Dorsolateral prefrontal cortex (tissue), 122 donors: ENCODE measurements at places on chromosomes 1 and 21.

- no peak for DNase-seq
Measured at GRCh38 chr1:173418107-173418985, 58.8 kb upstream of the PRDX6 start.

DNA sequence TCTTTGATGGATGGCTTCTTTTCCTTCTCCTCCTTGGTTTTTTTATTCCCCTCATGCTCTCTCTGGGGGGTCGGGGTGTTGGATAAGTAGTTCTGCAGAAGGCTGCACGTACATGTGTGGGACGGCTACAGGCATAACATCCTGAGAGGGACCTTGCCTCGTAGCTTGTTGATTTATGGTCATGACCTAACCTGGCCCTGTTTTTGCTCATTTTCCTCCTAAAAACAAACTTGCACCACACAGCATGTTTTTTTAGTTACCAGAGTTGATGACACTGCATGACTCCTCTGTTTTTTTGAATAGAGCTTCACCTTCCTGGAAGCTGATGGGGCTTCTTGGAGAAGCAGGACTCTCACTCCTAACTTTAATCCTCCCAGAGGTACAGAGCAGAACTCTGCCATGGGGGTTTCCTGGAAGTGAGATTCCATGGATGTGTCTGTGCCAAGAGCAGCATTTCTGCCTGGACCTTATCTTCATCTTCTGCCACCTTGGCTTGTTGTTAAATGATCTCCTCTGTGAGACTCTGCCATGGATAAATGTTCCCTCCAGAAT lies 114.7 kb downstream of the PAPPA2 start:
- DNase-seq, result no peak

GRCh38 chr1:61318319-61319125 lies 236.2 kb downstream of the NFIA start:
- DNase-seq, result no peak

- DNase-seq, result no peak
Measured at GRCh38 chr1:109834951-109835350, 71.2 kb upstream of the EPS8L3 start.

- DNase-seq, result no peak
Measured at GRCh38 chr1:16254263-16254928, 17.4 kb upstream of the CPLANE2 start.

GRCh38 chr1:216742625-216743024 lies 19.4 kb upstream of the ESRRG start:
- DNase-seq, result no peak

GRCh38 chr1:37661401-37661800 lies 26.7 kb upstream of the RSPO1 start:
- no peak for DNase-seq

- DNase-seq, result no peak
Measured at GRCh38 chr21:32768530-32768929, 3.0 kb downstream of the PAXBP1 start.

DNA sequence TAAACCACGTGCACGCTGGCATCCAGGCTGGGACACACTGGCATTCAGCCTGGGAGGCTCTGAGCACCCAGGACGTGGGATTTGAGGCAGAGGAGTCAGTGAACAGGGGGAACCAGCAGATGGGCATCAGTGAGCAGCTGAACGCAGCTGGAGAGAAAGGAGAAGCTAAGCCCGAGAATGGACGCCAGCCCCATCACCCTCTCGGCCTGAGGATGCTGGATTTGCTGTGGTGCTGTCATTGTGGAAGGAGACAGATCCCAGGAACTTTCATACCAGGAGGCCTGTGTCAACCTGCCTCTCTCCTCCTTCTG lies 132.8 kb downstream of the PGBD5 start:
- DNase-seq, result no peak

- DNase-seq, result no peak
Measured at GRCh38 chr1:54575605-54576290, 27.7 kb downstream of the ACOT11 start.

- no peak for DNase-seq
Measured at GRCh38 chr1:107830526-107830925, 134.5 kb downstream of the VAV3 start.

DNA sequence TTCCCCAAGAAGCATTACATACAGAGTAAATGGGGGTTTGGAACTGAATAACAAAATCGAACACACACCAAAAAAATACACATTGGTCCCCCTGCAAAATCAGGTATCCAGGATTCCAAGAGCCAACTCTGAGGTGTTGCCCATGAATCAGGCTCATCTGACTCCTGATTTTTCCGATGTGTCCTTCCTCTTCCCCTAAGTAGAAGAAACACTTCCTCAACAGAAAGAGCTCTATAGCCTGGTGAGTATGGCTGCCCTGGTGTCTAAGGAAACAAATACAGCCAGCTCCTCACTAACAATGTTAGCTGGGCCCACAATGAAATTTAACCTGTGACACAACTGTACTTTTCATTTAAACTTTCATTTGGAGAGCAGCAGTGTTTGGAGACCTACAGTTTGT lies 33.6 kb downstream of the ERI3 start:
- no peak for DNase-seq

DNA sequence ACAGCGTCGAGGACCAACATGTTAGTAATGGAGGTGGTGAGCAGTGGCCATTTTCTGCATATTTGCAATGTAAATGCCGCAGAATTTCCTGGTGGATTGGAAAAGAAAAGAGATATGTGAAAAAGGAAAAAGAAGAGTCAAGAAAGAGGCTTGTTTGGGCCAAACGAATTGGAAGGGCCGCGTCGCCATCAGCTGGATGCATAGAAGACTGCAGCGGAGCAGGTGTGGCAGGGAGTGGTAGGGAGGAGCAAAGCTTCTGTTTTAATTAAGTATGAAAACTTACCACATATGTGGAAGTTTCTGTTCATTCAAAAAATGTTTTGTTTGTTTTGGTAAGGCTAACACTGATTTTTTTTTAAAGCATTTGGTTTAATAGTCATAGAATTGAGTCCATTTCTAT lies 690.7 kb downstream of the NCAM2 start:
- no peak for DNase-seq

GRCh38 chr1:246492611-246493245 lies 14.4 kb downstream of the SMYD3 start:
- DNase-seq, result peak; percentile 58

DNA sequence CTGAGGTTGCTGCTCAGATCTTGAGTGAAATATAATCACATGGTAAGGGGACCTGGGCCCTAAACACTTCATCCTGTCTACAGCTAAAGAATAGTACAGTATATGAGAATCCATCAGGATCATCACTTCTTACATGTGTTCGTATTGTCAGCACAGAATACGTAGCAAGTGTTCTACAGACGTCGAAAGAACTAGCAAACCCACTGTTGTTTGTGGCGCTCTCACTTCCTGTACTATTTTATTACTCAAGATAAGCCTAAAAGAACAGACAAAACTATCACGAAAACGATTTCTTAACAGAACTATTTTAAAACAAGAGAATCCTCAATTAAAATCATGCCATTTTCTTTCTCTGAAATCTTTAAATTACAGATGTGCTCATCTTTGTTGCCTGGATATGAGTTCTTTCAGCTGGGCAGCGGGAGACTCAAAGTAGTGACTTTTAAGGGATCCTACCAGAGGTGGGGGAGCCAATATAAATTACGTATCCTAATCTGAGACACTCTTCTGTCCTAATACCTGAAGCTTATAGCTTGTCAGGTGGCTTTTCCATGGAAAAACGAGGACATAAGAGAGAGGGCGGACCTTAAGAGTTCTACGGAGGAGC lies 724 bp downstream of the ST7L start:
- DNase-seq, result no peak

DNA sequence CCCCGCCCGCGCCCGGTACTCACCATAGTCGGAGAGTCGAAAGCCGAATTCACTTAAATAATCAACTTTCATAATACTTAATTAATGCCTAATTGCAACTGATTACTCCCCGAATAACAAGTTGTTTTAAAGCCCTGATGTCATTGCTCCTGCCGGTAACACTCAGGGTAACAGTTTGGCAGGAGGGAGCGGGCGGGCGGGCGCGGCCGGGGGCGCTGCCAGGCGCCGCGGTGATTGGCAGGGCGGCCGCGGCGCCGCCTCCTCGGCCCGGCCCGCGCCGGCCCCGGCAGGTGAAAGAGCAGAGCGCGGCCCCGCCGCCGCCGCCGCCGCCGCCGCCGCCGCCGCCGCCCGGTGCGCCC lies 102.2 kb downstream of the CASZ1 start:
- DNase-seq, result no peak

GRCh38 chr1:46248122-46248920 lies 758 bp downstream of the RAD54L start:
- DNase-seq, result no peak

GRCh38 chr1:220997791-220998190 lies 118.5 kb downstream of the HLX start:
- no peak for DNase-seq

DNA sequence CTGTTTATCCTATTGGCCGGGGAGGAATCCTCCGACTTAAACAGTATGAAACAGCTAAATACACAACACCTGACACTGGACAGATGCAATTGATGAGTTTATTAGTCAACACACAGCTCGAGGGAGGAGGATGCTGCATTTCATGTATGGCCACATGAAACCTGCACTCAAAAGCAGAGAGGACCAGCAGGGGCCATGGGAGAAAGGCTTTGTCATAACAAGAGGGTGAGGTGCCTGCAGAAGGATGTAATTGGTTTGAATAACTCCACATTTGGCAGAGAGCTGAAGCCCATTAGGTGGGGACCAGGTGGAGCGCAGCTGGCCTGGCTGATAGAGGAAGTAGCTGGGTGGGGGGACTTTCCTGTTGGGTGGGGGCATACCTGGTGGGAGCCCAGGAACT lies 599.1 kb downstream of the PTPRU start:
- DNase-seq, result no peak

DNA sequence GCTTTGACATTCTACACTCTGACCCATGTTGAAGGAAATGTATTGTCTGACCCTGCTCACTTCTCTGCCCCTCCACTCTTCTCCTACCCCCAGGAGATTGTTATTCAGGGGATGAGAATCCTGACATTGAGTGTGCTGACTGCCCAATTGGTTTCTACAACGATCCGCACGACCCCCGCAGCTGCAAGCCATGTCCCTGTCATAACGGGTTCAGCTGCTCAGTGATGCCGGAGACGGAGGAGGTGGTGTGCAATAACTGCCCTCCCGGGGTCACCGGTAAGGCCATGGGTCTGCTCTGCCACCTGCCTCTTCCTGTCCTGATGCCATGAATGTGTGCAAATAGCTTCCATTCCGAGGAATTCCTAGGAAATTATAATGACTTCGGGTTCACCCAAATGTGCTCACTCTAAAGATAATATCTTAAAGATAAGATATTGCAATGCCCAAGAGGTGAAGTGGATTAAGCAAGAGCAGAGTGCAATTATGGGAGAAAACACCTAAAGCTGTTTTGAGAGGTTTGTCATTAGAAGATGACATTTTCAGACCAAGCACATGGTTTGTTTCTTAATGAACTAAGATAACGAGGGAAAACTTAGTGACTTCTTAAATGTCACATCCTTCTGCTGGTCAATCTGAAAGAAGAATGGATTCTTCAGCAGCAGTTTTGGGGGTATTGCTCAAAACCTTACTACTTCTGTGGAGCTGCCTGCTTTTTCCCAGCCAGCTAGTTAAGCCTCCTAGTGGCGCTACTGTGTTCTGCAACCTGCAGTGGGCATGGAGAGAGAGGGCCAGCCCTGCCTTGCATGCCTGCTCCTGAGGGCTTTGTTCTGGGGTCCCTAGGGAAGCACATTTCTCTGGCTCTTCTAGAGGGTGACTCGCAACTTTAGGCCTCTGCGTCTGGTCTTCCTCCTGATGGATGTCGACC lies 41.6 kb downstream of the LAMC2 start:
- no peak for DNase-seq

DNA sequence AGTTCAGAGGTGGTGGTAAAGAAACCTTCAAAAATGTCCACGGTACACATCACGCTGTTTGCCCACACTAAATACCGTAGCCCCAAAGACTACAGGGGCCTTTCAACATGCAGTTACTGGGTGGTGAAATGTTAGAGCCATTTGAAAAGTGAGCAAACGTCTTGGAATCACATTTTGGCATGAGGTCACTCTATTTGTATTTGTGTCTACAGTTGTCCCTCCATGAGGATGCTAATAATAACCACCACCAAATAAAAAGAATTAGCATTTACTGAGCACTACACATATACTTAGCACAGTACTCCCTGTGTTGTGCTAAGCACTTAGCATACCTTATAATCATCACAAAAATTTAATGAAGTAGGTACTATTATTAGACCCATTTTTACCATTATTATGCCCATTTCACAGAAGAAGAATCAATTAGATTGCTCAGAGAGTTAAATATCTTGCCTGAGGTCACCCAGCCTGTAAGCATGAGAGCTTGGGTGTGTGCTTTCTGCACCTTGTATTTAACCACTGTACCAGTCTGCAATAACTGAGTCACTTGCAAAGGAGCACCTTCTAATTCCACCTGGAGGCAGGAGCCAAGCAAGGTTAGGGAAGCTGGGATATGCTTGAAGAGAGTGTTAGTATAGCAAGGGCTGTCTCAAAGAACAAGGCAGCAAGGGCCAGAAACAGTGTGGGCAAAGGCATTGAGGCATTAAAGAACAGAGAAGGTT lies 57.4 kb downstream of the DNTTIP2 start:
- DNase-seq, result no peak

DNA sequence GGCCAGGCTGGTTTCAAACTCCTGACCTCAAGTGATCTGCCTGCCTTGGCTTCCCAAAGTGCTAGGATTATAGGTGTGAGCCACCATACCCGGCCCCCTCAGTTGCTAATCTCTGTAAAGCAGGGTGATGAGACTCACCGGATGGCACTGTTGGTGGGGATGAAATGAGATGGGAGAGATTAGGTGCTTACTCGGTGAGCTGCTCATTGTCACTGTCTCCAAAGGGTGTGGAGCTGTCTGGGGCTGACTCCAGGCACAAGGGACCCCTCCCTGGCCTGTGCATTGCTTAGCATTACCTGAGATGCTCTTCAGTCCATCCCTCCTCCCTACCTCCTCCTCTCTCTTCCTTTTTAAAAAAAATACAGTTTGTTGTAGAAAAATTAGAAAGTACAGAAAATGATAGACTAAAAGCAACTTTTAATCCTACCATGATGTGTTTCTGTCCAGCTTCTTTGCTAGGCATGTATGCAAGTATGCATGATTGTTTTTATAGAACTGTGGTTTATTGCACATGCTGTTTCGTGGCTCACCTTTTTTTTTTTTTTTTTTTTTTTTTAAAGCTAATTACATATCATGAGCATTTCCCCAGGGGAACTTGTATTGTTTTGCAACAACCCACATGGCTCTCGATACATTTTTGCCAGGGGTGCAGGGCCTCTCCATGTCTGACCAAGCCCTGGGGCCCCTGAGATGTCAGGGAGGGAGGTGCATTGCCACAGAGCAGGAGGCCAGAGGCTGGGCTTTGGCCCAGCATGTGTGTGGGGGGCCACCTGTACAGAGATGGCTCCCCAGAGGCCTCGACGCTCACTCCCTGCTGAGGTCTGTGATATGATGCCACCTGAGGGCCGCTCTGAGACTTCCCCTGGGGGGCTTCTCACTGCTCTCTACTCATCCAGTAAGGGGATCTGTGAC lies 55.4 kb downstream of the ARHGEF10L start:
- DNase-seq, result no peak
